Body of pancreas (tissue), 4 donors: ENCODE measurements at places on chromosomes 1 and 21.

DNA sequence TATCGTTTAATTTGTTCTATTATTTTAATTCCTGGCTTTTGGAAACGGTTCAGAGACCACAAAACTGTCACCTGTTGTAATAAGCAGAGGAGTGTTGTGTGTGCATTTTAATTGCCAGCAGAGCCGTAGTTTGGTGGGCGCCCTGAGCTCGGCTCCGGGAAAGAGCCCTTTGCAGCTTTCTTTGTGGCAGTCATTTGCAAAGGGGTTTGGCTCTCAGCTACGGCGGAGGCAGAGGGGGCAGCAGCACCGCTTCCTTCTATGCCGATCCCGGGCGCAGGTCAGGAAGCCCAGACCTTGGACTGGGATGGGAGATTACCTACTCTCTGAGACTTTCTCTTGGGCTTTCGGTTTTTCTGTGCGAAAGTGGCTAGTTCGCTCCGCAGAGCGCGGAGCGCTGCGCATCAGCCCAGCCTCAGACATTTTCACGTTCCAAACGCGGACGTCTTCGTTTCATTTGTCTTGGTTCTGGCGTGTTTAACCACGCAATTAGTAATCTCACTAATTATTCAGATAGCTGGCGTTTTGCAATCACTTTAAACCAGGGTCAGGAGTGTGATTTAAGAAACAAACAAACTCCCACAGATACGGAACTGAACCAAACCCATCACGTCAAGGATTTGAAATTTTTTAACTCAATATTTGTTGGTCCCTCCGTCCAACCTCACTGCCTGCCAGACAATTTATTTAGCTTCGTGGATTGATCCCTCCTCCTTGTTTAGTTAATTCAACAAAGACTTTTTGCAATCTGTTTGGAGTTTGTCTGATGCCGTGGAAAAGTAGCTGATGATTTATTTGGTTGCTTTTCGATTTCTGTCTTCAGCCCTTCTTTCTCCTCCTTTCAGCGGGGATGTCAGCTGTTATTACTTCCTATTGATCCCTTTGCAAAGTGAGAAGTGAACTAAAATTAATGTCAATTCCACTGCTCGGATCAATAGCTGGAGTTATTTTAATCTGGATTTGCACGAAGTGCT is 3.9 kb downstream of the RNF220 start:
- no peak for DNase-seq

DNA sequence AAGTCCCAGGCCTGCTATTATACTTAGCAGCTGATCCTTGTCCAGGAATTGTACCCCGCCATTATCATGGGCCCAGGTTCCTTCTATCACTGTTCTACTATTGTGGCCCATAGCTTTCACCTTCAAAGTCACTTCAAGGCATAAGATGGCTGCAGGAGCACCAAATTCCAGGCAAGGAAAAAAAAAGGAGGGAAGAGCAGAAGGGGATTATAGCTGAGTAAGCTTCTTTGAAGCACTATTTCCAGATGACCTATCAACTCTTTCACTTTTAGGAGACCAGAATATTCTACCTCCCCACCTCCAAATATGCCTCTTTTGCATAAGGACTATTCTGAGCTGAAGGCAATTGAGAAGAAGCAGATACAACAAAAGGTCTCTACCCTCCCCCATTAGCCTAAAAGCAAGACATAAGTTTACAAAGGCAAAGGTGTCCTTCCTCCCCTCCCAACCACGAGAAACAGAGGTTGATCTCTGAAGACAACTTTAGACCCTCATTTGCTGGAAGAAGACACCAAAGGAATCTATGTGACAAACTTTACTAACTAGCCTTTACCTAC is 41.8 kb downstream of the PTAFR start:
- no peak for DNase-seq

DNA sequence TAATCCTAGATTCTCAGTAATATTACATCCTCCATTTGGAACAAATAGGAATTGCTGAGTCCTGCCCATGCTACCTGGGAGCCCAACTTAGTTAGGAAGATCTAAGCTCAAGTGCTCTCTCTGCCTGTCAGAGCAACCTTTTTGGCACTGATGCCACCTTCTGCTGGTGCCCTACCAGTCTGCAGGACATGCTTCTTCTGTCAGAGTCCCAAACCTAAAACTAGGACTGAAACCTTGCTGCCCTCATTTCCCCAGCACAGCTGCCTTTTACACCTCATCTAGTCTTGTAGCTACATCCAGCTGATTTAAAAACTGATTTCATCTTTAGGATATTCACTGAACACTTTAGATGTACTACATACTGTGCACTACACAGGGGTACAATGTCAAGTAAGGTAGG is 118.7 kb downstream of the LYPLAL1 start:
- DNase-seq: no peak

GRCh38 chr1:108597041-108597440 is 37.1 kb downstream of the EEIG2 start:
- no peak for DNase-seq

GRCh38 chr1:170676628-170677027 is 12.7 kb downstream of the PRRX1 start:
- DNase-seq: no peak

DNA sequence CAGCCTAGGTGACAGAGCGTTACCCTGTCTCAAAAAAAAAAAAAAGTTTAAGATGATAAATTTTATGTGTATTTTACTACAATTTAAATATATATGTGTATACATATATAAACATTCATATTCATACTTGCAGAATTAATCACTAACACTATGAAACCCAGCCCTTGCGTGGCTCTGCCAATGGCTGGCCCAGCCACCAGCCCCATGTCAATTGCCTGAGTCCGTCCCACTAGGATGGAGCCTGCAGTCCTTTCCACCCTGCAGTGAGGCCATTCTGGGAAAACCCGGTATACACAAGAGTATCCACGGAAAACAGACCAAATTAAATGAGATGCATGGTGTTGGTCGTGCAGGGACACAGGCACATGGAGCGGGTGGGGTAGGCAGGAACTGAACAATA is 49.7 kb downstream of the TCP10L start:
- no peak for DNase-seq

DNA sequence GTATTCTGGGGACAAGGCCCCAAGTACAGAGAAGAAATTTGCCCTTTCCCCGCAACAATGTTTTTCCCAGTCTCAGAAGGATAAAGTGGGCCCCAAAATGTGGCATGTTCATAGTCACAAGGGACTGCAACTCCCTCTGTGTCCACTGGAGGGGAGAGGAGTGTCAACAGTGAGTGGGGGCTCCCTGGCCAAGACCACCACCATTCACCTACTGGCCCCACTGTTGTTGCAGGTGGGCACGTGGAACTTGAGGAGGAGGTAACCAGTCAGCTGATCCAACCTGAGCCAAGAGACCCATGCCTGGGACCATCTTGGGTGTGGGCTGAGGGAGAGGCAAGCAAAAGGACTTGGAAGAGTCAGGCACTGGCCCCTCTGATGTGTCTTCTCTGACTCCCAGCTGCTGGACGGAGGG is 777 bp downstream of the NUDT17 start:
- DNase-seq: no peak

DNA sequence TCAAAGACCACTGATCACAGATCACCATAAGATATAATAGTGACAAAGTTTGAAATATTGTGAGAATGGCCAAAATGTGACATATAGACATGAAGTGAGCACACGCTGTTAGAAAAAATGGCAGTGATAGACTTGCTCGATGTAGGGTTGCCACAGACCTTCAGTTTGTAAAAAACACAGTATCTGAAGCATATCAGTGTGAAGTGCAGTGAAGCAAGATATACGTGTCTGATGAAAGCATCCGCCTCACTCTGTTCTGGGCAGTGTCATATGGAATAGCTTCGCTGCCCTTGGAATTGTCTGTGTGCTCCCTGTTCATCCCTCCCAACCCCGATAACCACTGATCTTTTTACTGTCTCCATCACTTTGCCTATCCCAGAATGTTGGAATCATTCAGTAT is 50.7 kb downstream of the GALNT2 start:
- DNase-seq: no peak

- DNase-seq: no peak
These were observed 65.8 kb downstream of the ATP5PO start for GRCh38 chr21:33849834-33850233.

DNA sequence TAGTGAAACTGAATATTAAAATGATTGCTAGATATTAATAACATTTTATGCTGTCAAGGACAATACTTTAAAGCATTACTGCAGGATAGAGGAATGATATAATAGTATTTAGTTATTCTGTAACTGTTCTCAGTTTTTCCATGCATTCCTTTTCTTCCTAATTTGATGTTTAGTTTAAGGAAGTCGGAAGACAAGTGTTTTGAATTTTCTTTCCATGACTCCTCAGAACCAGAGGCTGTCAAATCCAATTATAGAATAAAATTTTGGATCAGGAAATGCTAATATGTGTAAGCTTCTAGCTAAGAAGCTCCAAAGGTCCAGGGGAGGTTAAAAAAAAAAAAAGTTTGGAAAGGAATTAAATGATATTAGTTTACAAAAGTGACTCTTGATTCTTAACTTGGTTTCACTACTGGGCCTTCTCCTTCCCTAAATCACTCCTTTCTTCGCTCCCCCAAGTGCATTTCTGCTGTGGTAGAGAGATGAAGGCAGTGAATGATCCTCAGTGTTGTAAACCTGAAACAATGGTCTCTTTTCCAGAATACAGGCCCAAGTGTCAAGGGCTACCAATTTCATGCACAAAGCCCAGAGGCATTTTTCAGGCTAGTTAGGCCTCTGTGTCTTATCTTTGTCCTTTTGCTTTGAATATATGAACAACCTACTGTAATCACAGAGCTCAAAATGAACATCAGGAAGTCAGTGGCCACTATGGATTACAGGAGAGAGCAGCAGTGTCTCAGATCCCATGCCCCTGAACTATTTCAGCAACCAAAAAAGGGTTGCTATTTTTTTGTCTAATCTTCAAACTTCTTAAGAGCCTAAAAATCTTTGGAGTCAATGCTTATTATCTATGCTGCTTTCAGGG is 6.2 kb downstream of the ADSS2 start:
- no peak for DNase-seq

- no peak for DNase-seq
These were observed 2.2 kb upstream of the IRF6 start for GRCh38 chr1:209808059-209808581.

GRCh38 chr1:91398291-91398690 is 6.3 kb downstream of the HFM1 start:
- no peak for DNase-seq

GRCh38 chr1:47340227-47340626 is 6.6 kb downstream of the CMPK1 start:
- DNase-seq: no peak

DNA sequence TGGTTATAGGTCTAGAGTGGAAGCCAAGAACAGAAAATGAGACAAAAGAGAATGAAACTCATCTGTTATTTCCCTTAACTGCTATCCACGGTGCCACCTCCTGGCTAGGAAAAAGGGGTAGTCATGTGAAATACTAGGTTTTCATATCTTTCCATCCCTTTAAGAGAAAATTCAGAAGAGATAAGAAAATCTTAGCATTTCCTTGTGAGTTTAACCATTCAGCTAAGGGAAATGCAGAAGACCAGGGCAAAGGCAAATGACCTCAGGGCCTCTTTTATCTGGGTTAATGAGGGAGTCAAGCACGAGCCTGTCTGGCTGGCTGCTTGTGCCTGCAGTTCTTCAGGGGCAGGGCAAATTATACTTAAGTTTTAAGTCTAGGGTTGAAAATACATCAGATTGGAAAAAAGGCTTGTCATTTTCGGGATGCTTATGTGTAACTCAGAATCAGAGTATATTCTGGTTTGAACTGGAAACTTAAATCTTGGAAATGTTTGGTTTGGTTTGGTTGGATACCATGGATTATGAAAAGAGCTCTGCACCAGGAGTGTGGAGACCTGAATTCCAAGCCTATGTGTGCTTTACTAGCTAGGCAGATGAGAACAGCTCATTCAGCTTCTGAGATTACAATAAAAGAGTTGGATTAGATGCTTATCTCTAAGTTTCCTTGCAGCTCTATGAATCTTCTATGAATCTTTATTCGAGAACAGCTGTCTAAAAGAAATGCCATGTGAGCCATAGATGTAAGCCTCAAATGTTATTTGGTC is 19.9 kb downstream of the NIBAN1 start:
- DNase-seq: no peak

DNA sequence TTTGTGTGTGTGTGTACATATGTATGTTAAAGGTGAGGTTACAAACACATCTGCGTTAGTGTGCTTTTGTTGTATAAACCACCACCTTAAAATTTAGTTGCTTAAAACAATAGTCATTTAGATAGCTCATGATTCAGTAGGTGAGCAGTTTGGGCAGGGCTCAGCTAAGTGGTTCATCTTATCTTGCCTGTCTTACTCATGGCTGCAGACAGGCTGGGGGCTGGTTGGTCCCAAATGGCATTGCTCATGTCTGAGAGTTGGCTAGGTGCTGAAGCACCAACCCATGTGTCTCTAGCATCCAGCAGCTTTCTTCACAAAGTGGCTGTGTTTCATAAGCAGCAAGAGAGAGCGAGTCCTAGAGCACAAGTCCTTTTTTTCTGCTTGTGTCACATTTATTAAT is 91.4 kb downstream of the MACF1 start:
- no peak for DNase-seq

GRCh38 chr1:225923381-225923691 is 714 bp downstream of the PYCR2 start:
- no peak for DNase-seq

DNA sequence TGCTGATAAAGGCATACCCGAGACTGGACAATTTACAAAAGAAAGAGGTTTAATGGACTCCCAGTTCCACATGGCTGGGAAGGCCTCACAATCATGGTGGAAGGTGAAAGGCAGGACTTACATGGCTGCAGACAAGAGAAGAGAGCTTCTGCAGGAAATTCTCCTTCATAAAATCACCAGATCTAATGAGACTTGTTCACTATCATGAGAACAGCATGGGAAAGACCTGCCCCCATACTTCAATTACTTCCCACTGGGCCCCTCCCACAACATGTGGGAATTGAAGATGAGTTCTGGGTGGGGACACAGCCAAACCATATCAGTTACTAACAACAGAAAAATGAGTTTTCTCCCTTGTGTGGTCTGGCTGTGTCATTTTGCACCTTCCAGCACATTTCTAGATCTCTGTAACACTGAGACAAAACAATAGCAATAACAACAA is 741.4 kb downstream of the KCNT2 start:
- no peak for DNase-seq
